CD4-positive, alpha-beta T cell treated with Interleukin-6 for 4 hours (primary cell): ENCODE measurements at places on chromosomes 16 and 17.
A peak's percentile ranks its signal among the peaks of the same experiment; 100 is the strongest.

DNA sequence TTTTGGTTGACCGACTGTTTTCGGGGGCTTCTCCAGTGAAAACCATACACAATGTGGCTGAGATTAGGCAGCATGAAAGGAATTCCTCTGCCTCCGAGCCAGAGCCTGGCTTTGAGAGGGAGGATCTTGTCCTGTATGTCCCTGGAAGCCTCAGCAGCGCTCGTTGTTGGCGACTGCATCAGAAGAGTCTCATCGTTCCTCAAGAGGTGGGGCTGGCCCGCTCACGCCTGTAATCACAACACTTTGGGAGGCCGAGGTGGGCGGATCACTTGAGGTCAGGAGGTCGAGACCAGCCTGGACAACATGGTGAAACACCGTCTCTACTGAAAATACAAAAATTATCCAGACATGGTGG is 15.0 kb downstream of the HS3ST6 start:
- no peak for DNase-seq

- DNase-seq, result no peak
These were observed 15.3 kb upstream of the CACNA1H start for GRCh38 chr16:1137604-1138003.

- DNase-seq, result no peak
These were observed 295.3 kb upstream of the KIF2B start for GRCh38 chr17:53527473-53527872.

- no peak for DNase-seq
These were observed 990 bp upstream of the ROGDI start for GRCh38 chr16:4803401-4803844.

GRCh38 chr16:87393680-87394055 is 1.5 kb downstream of the MAP1LC3B start:
- no peak for DNase-seq

GRCh38 chr17:81523402-81524038 is 4.7 kb upstream of the FSCN2 start:
- no peak for DNase-seq

GRCh38 chr17:73165616-73166404 is 1.0 kb downstream of the SSTR2 start:
- DNase-seq, result no peak

GRCh38 chr16:68234188-68235107 is 1.5 kb downstream of the ESRP2 start:
- no peak for DNase-seq

DNA sequence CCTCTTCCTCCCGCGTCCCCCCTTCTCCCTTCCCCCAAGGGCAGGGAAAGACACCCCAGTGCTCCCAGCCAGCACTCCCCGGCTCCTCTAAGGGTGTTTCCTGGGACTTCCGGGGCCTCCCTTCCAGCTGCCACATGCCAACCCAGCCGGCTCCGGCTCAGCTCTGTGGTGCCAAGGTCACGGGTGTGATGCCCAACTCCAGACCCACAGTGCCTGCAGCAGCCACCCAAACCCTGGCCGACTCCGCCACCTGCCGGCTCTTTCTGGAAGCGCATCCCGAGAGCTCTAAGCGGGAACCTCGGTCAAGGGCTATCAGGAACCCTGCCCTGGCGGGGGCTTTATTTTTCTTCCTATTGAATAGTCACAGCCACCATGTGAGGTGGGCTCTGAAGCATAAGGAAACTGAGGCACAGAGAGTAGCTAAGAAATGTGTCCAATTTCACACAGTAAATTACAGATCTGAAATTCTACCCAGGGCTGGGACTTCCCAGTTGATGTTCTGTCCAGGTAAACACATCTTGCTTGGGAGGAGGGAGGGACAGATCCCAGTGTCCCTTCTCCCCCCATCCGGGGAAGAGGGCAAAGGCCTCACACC is 3.3 kb upstream of the PPP1R1B start:
- peak; percentile 87 for DNase-seq

DNA sequence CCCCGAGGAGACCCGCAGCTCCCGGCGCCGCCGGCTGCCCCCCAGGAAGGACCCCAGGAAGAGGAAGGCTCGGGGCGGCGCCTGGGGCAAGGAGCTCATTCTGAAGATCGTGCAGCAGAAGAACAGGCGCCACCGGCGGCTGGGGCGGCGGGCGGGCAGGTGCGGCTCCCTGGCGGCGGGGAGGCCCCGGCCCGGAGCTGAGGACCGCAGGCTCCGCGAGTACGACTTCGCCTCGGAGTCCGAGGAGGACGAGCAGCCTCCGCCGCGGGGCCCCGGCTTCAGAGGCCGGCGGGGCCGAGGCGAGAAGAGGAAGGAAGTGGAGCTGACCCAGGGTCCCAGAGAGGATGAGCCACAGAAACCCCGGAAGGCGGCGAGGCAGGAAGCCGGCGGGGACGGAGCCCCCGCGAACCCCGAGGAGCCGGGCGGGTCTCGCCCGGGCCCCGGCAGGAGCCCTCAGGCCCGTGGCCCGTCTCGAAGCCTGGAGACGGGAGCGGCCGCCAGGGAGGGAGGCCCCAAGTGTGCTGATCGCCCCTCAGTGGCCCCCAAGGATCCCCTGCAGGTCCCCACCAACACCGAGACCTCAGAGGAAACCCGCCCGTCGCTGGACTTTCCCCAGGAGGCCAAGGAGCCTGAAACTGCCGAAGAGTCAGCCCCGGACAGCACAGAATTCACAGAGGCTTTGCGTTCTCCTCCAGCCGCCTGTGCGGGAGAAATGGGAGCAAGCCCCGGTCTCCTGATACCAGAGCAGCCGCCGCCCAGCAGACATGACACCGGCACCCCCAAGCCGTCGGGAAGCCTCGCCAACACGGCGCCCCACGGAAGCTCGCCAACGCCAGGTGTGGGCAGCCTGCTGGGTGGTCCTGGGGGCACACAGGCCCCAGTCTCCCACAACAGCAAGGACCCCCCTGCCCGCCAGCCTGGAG is 22.3 kb upstream of the ZFPM1 start:
- DNase-seq, result peak; percentile 59

DNA sequence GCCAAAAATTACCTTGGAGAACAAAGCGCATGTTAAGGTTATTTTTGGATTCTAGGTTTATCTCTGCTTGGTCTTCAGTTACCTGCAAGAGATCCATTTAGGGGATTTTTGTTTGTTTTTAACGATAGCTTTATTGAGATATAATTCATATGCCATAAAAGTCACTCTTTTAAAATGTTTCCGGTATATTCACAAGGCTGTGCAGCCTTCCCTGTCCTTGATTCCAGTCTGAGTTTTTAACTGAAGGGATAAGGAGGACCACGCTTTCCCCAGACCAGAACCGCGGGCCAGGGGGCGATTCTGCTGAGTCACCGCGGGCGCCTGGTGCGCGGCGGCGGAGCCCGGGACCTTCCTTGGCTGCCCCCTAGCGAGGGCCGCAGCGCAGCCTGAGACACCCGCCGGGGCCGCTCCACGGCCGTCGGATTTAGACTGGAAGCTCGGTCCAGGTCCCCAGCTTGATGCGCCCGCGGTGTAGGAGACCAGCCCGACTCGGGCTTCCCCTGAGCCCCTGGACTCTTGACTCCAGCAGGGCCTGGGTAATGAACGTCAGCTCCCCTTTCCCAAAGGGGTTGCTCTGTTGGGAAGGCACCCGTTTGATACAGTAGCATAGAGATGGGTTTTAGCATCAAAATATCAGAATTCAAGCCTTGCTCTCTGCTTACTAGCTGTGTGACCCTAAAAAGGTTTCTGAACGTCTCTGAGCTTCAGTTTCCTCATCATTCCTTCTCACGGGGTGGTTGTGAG is 50.0 kb upstream of the STH start:
- peak; percentile 63 for DNase-seq

GRCh38 chr16:68503334-68503733 is 35.8 kb upstream of the ZFP90 start:
- no peak for DNase-seq

DNA sequence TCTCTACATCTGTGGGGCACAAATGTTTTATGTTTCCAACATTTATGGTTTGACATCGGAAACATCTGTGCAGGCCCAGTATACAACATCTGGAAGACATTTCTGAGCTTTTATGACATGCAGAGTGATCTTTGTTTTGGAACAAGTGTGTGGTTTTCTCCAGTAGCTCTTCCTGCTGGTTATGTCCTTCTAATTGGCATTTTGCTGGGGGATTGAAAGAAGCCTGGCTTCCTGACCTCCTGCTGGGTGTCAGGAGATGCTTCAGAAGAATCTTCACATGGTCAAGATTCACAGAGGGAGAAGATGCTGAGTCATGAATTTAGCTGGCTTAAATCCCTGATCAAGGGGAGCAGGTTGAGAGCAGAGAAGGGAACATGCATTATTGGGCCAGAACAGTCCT is 279.5 kb upstream of the MYOCD start:
- no peak for DNase-seq

DNA sequence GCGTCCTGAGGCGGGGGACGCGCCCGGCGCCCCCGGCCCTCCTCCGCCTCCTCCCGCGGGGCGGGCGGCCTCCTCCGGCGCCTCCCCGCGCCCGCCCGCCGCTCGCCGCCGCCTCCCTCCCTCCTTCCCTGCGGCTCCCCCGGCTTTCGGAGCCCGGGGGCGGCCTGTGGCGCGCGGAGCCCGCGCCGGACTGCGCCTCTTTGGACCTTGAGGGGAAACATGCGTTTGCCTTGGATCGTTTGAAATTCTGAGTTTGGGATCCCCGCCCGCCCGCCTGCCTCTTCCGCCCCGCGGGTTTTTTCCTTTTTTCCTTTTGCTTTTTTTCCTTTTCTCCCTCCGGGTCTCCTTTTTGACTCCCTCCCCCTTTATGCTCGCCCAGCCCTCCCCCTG is 390 bp downstream of the ZNRF1 start:
- DNase-seq, result peak; percentile 53

- peak; percentile 54 for DNase-seq
These were observed 532 bp downstream of the KDM6B start for GRCh38 chr17:7834542-7834956.

DNA sequence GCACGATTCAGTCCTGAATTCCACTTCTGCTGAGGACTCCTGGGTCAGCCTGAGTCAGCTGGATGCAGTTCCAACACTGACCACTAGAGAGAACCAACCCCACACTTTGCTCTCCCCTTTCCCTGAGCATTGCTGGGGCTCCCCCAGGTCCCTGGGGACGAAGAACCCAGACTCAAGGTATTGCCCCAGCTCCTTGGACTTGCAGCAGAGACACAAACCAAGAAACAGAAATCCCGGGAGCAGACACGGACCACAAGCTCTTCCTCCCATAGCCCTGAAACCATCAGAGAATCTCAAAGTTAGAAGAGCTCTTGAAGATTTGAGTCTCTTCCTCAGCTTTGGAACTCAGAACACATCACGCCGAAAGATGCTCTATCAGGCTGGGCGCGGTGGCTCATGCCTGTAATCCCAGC is 678 bp upstream of the GH1 start:
- DNase-seq, result peak; percentile 80

- no peak for DNase-seq
These were observed 112.6 kb upstream of the LHX1 start for GRCh38 chr17:36824678-36825101.

DNA sequence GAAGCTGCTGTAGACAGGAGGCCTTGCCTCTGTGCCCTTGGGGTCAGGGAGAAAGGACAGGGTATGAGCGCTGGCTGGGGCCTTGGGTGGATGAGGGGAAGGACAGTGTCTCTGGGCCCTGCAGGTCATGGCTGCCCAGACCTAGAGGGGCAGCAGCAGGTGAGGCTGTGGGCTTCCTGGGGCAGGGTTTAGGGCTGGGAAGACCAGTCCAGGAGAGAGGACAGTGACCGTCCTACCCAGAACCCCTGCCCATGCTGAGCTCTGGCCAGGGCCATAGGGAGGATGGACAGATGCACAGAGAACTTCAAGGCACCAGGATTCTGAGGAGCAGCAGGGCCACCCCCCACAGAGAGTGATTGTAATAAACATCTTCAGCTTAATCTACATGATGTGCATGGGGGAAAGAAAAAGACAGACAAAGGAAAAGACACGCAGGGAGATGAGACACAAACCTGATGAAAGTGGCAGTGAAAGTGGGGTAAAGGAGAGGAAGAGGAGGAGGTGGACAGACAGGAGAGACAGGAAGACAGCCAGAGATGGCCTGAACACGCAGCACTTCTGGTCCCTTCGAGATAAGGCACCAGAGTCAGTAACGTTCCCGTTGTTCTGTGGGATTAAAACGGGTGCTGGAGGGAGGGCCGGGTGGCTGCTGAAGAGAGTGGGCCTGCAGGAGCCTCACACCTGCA is 17.5 kb downstream of the FLOT2 start:
- no peak for DNase-seq
